ENCODE measurements at places on chromosomes 16 and 17.

DNA sequence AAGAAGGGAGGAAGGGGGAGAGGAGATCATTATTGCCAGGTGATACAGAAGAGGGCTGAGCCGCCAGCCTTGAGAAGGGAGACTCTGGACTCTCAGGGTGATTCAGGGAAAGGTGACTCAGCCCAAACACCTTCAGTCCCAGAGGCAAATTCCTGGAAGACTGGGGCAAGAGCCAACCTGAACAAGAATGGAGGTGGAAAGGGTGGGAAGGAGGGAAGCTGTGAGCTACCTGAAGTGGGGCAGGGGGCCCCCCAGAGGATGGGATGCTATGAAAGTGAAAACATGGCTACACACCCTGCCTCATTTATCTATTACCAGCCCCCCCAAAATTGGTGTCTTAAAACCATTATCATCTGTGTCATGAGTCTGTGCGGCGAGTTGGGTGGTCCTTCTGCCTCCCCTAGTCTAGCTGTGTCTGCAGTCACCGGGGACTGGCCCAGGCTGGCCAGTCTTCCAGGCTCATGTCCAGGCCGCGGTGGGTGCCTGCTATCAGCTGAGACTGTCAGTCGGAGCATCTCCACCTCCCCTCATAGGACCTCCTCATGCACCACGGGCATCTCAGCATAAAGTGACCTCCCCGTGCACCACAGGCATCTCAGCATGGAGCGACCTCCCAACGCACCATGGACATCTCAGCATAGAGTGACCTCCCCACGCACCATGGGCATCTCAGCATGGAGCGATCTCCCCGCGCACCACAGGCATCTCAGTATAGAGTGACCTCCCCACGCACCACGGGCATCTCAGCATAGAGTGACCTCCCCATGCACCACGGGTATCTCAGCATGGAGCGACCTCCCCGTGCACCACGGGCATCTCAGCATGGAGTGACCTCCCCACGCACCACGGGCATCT lies 3.2 kb upstream of the SLC47A2 start:
- DNase-seq: no peak

DNA sequence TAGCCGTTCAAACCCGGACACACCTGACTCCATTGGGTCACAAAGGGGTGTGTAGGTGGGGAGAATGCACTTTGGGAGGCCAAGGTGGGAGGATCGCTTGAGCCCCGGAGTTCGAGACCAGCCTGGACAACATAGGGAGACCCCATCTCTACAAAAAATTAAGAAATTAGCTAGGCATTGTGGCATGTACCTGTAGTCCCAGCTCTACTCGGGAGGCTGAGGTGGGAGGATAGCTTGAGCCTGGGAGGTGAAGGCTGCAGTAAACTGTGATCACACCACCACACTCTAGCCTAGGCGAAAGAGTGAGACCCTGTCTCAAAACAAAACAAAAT lies 942 bp upstream of the PHOSPHO1 start:
- DNase-seq: no peak

DNA sequence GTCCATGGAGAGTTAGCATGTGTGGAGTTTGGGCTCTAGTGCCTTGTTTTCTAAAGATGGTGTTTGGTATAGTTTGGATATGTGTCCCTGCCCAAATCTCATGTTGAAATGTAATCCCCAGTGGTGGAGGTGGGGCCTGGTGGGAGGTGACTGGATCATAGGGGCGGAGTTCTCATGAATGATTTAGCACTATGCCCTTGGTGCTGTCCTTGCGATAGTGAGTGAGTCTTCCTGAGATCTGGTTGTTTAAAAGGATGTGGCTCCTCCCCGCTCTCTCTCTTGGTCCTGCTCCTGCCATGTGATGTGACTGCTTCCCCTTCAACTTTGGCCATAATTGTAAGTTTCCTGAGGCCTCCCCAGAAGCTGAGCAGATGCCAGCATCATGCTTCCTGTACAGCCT lies 8.9 kb upstream of the ZNF19 start:
- no peak for DNase-seq

DNA sequence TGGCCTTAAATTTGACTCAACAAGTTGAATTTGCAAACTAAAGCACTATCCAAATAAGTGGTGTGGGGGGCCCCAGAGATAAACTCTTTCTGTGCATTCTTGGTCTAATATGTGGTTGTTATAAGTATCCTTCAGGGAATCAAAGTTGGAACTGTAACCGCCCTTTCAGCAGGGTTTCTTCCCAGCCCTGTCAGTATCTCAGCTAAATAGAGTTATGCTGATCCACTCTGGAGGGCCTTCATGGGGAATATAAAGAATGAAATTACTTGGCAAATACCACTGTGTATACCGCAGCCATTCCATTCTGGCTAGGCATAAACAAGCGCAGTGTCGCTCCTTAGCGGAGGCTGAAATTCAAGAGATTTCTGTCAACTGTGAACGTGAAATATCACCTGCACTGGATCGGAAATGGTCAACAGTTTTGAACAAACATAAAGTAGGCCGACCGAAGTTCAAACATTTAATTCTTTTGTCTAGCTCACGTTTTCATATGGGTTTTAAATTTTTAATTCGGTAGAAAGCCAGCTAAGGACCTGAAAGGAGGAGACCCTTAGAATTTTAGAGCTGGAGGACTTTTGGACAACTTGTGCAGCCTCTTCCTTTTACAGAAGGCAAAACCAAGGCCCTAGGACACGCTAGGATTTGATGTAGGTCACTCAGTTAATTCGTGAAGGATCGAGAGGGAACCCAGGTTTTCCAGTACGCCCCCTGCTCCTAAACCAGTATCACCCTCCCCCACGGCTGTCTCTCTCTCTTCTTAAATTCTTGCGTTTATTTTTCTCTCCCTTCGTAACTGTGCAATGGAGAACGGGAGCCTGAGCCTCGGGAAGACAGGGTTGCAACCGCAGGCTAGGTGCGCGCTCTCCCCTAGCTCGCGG lies 74.7 kb downstream of the CHD9 start:
- DNase-seq: no peak

- no peak for DNase-seq
These were observed 25.7 kb downstream of the C17orf100 start for GRCh38 chr17:6677158-6677831.

DNA sequence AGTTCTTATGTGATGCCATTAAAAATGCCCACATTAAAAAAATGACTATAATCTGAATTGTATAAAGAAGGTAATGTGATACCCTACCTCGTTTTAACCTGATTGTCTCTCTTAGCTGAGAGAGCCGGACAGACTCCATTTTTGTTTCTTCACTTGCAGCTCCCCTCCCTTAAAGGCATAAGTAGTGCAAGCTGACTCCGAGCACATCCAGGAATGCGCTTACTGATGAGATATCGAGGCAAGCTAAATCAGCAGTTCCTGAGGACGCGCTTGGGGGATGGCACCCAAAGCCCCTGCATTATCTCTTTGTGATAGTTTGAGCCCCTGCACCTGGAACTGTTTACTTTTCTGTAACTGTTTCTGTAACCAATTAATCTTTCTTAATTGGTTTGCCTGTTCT lies 6.3 kb downstream of the KRT24 start:
- no peak for DNase-seq

DNA sequence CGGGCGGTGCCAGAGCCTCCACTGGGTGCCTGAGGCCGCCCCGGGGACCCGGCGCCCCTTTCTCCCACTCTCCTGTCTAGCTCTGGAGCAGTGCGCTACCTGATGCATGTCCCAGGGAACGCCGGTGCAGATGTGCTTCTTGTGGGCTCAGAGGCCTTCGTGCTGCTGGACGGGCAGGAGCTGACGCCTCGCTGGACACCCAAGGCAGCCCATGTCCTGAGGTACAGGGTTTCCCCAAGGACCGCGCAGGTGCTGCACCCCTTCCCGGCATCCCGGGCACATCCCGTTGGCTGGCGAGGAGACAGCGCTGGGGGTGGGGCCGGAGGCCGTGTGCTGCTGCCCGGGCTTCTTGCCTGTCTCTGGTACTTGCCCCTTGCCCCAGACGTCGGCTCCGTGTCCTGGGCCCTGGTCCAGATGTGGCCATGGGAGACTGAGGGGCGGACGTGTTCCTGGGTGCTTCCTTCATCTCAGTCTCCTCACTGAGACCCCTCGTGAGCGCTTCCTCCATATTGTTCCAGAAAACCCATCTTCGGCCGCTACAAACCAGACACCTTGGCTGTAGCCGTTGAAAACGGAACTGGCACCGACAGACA lies 12.5 kb downstream of the RGS11 start:
- no peak for DNase-seq

- no peak for DNase-seq
These were observed 4.6 kb upstream of the C17orf99 start for GRCh38 chr17:78141437-78142118.

DNA sequence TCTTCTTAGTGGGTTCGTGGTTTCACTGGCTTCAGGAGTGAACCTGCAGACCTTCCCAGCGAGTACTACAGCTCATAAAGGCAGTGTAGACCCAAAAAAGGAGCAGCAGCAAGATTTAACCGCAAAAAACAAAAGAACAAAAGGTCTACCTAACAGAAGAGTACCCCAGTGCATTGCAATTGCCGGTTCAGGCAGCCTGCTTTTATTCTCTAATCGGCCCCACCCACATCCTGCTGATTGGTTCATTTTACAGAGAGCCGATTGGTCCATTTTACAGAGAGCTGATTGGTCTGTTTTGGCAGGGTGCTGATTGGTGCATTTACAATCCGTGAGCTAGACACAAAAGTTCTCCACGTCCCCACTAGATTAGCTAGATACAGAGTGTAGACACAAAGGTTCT lies 2.0 kb upstream of the ARRB2 start:
- no peak for DNase-seq

DNA sequence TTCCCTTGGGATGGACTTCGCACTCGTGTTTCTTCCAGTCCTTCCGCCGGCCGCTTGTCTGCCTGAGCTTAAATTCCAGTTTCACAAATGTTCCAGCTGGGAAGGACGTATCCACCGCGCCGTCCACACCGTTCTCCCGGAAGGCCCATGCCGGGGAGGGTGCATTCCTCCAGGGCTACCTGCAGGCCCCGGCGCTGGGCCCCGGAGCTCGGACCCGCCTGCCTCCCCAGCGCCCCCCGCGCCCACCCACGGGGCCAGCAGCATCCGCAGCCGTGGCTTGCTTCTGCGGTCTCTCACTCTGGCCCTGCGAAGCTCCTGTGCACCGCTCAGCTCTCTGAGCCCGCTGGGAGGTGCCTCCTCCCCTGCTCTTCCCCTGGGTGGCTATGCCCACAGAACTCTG lies 2084.1 kb downstream of the TP53TG3F start:
- no peak for DNase-seq

GRCh38 chr17:39555368-39555767 lies 52.4 kb downstream of the NEUROD2 start:
- no peak for DNase-seq

GRCh38 chr16:85843471-85844168 lies 44.1 kb downstream of the COX4I1 start:
- no peak for DNase-seq

DNA sequence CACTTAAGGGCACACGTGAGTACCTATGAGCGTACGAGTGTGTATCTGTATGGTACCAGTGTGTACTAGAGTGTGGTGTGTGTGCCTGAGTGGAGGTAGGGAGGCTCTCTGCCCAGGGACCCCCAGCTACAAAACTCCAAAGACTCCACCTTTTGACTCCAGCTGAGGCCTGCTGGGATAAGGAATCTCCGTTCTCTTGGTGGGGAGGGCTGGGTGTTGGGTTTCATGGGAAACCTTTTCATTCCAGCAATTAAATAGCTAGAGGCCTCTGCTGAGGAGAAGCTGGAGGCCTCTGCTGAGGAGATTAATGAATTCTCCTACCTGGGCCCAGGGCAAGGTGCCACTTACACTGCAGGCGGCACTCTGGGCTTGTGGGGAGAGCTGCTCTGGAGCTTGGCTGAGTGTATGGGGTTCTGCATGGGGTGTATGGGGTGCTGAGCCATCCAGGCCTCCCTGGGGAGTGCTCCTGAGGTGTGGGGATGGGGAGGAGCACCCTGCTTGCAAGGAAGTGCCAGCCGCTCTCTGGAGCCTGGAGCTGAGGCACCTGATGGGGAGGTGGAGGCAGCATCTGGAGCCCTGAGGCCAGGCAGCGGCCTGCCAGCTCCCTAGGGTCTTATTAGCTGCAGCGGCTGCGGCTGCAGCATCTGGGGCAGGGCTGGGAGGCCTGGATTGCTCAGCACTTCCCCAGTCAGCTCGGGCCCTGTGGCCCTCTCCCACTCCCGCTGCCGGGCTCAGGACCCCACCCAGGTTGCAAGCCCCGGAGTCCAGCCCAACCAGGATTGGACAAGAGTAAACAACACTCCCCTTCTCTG lies 4.6 kb downstream of the ANKRD13B start:
- no peak for DNase-seq

GRCh38 chr17:29140051-29140621 lies 40.1 kb downstream of the MYO18A start:
- DNase-seq: peak; percentile 58

DNA sequence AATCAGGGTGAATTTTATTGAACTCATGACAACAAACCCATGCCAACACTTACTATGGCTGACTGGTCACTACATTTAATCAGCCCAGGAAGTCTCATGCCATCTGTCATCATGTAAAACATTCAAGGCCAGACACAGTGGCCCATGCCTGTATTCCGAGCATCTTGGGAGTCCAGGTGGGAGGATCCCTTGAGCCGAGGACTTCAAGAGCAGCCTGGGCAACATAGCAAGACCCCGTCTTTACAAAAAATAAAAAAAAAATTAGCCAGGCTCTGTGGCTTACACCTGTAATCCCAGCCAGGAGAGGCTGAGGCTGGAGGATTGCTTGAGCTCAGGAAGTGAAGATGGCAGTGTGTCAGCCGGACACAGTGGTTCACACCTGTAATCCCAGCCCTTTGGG lies 4.9 kb upstream of the MED1 start:
- no peak for DNase-seq

DNA sequence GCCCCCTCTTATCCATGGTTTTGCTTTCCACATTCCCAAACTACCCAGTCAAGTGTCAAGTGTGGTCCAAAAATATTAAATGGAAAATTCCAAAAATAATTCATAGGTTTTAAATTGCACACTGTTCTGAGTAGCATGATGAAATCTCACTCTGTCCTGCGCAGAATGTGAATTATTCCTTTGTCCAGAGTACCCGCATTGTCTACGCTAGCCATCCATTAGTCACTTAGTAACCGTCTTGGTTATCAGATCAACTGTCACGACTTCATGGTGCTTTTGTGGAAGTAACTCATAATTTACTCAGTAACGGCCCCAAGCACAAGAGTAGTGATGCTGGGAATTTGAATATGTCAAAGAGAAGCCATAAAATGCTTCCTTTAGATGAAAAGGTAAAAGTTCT lies 94.9 kb downstream of the SLC39A11 start:
- DNase-seq: no peak

GRCh38 chr17:30379303-30379902 lies 676 bp downstream of the CPD start:
- DNase-seq: peak; percentile 11

GRCh38 chr17:58693208-58693607 lies 806 bp downstream of the RAD51C start:
- no peak for DNase-seq

- no peak for DNase-seq
These were observed 2.0 kb downstream of the DLX3 start for GRCh38 chr17:49992933-49993422.

Measured in dermis blood vessel endothelial cell (primary cell).